ENCODE measurements at places on chromosomes 16 and 17.

GRCh38 chr17:28895794-28896447 lies 1.6 kb downstream of the FLOT2 start:
- no peak for DNase-seq

GRCh38 chr16:27242868-27243590 lies 25.5 kb downstream of the NSMCE1 start:
- no peak for DNase-seq

DNA sequence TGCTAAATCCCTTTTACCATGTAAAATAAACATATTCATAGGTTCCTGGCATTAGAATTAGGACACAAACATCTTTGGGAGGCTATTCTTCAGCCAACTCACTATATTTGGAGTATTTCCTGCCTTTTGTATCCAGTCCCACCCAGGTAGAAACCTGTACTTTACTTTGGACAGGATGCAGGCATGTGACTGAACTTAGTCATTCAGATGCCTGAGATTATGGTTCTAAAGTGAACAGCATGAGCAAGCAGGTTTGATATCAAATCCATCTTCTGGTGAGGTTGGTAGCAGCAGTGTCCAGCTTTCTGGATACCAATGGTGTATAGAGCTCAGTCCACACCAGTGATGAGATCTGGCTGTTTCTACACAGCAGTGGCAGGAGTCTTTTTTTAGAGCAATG lies 20.2 kb downstream of the CA10 start:
- DNase-seq, result no peak

GRCh38 chr16:22192261-22193062 lies 13.6 kb upstream of the EEF2K start:
- no peak for DNase-seq

DNA sequence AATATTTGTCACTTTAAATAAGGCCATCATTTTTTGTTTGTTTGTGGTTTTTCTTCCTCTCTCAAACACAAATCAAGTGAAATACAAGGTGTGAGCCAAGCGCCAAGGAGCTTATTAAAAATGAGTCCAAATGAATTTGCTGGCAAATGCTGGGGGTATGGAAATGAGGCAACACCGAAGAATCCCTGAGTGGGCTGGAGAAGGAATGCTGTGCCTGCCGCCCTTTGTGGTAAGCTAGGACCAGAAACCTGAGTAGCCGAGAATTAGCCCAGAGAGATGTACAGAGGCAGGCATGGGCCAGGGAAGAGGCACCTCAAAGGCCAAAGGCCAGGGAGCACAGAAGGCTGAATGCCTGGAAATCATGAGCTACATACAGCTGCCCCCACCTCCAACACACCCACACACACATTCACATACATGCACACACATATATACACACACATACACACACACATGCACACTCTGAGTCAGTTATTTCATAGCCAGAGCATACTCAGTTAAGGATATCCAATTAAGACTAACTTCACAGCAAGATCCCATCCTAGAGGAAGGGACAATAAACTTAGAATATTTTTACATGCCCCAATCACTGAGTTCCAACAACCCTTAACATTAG lies 266.1 kb upstream of the DYNLRB2 start:
- DNase-seq, result no peak

DNA sequence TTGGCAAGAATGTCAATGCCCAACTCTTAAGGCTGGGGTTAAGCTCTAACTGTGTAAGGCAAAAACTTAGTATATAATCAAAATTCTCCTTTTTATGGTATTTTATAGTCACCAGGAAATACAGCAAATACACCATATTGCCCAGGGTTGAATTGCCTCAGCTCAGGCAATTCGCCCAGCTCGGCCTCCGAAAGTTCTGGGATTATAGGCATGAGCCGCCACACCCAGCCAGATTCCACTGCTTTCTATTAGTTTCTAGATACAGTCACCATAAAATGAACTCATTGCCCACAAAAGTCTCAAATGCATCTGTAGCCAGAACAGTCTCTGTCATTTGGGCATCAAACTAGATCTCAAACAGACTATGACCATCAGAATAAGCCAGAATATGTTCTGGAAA lies 238.7 kb upstream of the TOX3 start:
- DNase-seq, result no peak

GRCh38 chr16:85930301-85930700 lies 31.3 kb downstream of the IRF8 start:
- no peak for DNase-seq

DNA sequence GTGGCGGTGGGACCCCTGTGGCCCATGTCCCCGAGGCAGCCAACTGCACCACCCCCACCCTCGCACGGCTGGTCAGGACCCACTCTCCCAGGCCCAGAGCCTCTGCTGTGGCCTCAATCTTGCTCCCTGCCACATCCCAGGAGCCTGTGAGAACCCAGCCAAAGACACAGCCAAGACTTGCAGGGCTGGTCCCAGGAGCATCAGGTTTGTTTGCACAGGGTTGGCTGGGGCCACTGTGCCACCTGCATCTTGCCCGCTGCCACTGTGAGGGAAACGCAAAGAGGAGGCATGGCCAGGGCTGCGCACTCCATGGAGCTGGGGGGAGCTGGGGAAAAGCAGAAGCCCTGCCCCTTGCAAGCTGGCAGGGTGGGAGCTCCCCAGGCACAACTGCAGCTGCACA lies 92.5 kb downstream of the SSH2 start:
- DNase-seq, result no peak
